NCI-H1417 treated with DMSO at 0.1 percent for 48 hours (cell line): ENCODE measurements at places on chromosomes 12 and 14.

GRCh38 chr12:113473942-113474341 is 2.3 kb upstream of the LHX5 start:
- no peak for DNase-seq

GRCh38 chr12:16756833-16757555 is 151.0 kb upstream of the LMO3 start:
- DNase-seq, result peak; percentile 24

DNA sequence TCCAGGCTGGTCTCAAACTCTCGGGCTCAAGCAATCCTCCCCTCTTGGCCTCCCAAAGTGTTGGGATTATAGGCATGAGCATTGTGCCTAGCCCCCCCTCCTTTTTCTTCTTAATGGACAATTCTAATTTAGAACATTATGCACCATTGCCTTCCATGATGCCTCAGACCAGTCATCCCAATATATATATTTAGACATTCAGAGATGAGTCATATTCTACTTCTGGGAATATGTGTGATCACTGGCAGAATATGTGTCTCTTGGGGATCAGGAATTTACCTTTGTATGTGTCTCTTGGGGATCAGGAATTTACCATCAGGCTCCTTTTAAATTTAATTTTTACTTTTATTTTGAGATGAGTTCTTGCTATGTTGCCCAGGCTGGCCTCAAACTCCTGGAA is 7.5 kb upstream of the CCDC177 start:
- DNase-seq, result no peak

GRCh38 chr14:98859301-98859700 is 412.7 kb downstream of the BCL11B start:
- no peak for DNase-seq

GRCh38 chr12:93573552-93574223 is 1.2 kb downstream of the SOCS2 start:
- DNase-seq, result no peak

GRCh38 chr12:120065472-120065871 is 51.1 kb downstream of the RAB35 start:
- no peak for DNase-seq

- DNase-seq, result no peak
Observed at GRCh38 chr14:49960453-49960852, 67.6 kb downstream of the ARF6 start.

- no peak for DNase-seq
Observed at GRCh38 chr14:74402401-74403251, 23.4 kb downstream of the SYNDIG1L start.

GRCh38 chr12:56928262-56928661 is 5.9 kb downstream of the SDR9C7 start:
- DNase-seq, result no peak

GRCh38 chr12:89346741-89347324 is 5.5 kb downstream of the DUSP6 start:
- DNase-seq, result peak; percentile 74

DNA sequence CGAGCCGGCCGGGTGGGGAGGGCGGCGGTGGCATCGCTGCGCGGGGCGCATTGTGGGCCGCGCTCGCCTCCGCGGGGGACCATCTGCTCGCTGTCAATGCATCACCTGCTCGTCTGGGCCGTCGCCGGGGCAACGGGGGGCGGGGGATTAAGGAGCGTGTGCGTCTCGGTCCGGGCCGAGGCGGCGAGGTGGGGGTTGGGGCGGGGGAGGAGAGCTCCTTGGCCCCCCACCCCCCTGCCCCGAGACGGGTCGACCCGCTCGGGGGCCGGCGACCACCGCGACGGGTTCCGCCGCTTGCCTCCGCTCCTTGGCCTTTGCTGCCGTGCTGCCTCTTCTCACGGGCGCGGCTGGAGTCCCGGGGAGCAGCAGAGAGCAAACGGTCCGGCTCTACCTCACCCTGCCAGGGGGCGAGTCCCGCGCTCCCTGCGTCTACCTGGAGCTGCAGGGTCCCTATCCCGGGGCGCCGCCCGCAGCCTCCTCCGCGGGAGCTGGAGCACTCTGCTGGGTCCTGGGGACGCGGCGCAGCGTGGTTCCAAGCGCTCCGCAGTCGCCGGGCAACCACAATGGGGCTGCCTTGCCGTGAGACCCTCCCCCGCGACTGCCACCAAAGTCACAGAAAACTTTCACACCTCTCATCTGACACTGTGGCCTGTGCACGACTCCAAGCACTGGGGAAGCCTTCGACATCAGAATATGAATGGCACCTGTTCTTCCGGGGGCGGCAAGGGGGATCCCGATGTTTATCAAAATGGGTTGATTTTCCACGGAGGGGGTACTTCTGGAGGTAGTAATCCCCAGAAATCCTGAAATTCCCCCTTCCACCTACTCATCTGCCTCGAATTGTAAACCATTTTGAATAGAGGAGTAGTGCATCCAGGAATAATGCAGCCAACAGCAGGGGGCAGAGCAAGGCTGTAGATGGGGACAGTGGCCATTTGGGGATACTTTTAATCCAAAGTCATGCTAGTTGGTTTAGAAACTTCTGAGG is at the start of gene C12orf42:
Gene C12orf42, minus strand, starts transcription at position 500 of the 988 bp plus-strand sequence. CDS start 17,542 bp downstream, outside the sequence.
- DNase-seq, result peak; percentile 86

- no peak for DNase-seq
Observed at GRCh38 chr14:81388336-81388735, 11.8 kb downstream of the STON2 start.

GRCh38 chr12:111439657-111440151 is 34.0 kb downstream of the SH2B3 start:
- no peak for DNase-seq
